Astrocyte of the hippocampus (primary cell): ENCODE measurements at places on chromosomes 3 and 15.
A peak's percentile ranks its signal among the peaks of the same experiment; 100 is the strongest.

- DNase-seq: no peak
Observed at GRCh38 chr15:101062471-101063171, 143.5 kb downstream of the LRRK1 start.

GRCh38 chr3:117856354-117856753 lies 1146.8 kb downstream of the TUSC7 start:
- no peak for DNase-seq

- no peak for DNase-seq
Observed at GRCh38 chr15:98785807-98786621, 137.7 kb downstream of the IGF1R start.

DNA sequence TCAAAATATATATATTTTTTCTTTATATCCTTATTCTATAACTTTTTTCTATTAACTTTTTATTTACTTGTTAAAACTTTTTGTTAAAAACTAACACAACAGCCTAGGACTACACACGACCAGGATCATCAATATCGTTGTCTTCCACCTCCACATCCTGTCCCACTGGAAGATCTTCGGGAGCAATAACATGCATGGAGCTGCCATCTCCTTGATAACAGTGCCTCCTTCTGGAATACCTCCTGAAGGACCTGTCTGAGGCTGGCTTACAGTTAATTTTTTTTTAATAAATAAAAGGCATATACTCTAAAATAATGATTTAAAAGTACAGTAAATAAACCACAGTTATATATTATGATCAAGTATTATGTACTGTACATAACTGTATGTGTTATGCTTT lies 58.9 kb downstream of the SFMBT1 start:
- DNase-seq: peak; percentile 23

DNA sequence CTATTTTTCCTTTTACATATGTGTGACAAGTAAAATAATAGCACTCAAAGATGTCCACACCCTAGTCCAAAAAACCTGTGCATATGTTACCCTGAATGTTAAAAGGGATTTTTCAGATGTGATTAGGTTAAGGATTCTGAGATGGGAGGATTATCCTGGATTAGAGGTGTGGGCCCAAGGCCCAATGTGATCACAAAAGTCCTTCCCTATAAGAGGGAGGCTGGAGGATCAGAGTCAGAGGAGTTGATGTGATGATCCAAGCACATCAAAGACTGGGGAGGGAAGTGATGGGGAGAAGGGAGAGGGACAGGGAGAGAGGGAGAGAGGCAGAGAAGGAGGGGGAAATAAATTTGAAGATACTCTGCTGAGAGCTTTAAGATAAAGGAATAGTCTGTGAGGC lies 512.6 kb downstream of the PLOD2 start:
- no peak for DNase-seq

DNA sequence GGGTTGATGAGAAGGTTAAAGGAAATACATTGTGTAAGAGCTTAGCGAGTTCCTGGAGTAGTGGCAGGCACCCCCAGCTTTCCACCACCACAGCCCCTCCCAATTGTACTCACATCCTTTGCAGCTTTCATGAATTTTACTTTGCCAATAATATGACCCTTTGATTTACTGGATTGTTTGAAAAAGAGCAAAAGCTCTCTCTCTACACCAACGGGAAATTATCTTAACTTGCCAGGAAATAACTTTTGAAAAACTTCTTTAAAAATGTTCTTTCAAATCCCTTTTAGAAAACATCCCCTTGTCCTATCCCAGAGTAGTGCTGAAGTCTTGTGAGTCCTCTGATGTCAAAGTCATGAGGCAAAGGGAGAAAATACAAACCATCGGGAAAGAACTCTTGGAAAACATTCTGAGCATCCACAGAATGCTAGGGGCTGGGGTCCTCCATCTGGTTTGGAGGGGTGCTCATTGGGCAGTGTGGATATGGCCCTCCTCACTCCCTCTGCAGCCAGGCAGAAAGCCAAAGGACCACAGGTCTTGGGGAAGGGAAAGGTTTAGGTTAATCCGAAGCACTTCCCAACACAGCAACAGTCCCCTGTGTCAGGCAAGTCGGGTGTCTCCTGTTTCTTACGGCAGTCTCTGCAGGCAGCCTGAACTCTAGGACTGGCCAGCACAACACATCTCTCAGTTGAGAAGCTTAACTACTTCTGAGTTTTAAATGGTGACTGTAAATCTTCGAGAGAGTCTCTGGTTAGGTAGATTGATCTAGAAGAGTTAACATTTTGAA lies 36.5 kb downstream of the BOC start:
- no peak for DNase-seq

DNA sequence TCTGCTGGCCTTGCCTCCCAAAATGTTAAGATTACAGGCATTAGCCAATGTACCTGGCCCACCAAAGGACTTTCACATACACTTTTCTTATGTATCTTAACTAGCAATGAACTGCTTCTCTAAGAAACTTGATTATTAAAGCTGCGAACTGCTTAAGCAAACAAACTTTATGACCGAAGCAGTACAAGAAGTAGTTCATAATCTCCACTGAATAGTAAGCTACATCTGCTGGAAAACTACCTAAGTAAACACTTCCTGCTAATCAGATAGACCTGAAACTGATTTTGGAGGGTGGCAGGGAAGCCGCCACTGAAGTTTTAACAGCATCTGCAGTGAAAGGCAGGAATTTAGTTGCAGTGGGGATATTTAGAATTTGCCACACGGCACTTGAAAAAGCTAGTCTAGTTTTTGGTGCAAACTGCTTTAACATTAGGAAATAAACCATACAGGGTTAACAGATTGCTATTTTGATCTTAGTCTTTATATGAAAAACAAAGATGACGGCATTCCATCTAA lies 8.1 kb downstream of the HYPK start:
- no peak for DNase-seq

DNA sequence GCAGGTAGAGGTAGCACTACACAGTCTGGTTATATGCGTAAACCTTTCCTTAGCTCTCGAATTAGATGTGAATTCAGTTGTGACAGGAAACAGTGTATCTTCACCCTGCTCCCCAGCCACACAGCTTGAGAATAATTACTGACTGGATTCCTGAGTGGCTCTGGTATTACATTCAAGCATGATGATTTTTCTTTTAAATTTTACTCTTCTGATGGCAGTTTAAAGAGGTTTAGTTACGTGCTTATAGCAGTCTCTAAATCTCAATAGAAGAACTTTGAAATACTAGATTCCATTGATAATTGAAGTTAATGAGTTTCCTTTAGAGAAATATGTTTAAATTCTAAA lies 98.8 kb downstream of the FNDC3B start:
- DNase-seq: no peak

- DNase-seq: peak; percentile 6
Observed at GRCh38 chr3:61378311-61378710, 127.1 kb upstream of the FHIT start.

- peak; percentile 7 for DNase-seq
Observed at GRCh38 chr3:193030276-193030675, 112.6 kb upstream of the MB21D2 start.

DNA sequence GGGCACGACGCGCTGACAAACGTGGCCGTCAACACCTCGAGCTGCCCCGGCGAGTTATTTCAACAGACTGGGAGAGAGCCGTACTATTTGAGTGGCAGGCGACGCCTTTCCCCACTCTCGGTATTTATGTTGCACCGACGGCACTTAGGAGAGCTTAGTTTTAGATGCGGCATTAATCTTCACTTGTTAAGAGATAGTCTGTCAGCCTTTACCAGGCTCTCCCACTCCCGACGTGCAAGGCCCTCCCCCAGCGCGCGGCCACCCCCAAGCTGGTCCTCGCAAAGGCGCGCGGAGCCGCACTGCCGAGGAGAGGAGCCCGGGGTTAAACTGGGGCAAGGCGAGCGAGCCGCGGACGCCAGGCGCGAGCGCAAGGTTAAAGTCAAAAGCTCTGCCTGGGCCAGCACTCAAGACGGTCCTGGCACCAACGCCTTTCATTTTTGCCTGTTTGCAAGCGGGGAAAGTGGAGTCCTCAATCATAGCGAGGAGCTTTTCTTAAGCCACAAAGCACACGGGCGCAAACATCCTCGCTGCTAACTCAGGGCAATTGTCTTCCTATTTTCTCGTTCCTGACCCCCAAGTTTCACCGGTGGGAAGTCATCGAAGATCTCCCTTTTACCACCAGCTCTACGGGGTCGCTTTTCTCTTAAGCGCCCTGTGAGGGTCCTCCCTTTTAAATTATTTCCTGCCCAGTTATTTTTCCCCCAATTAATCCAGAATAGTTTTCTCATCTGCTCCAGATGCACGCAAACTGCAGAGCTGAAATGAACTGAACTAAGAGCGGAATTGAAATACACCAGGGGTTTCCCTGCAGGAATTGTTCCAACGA lies 86.6 kb downstream of the NR2F2 start:
- no peak for DNase-seq

GRCh38 chr3:123584284-123584987 lies 417 bp downstream of the HACD2 start:
- DNase-seq: peak; percentile 68
